ENCODE measurements at places on chromosomes 11 and 22.

DNA sequence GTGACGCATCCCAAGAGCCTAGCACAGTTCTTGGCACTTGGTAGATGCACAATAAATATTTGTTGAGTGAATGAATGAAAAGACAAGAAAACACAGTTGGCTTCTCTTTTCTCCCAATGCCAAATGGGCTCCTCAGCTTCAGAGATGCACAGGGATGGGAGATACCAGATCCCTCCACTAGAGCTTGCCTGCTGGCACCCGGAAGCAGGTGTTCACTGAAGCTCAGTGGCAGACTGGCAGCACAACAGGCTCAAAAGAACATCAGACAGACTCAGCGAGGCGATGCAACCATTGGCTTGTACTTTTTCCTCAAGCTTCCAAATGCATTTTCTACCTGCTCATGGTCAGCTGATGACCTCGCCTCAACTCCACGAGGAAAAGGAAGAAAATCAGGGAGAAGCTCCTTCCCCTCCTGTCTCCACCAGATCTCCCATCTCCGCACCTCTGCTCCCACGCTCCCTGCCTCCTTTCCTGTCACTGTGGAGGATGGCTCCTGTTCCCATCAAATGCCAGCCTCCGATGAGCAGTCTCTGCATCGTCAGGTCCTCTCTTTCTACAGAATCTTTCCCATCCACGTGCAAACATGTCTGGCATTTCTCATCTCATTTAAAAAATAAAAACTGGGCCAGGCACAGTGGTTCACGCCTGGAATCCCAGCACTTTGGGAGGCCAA is 5.8 kb downstream of the RAPSN start:
- no peak for DNase-seq

- DNase-seq = no peak
Measured at GRCh38 chr11:80519596-80520506, 1079.0 kb upstream of the TENM4 start.

DNA sequence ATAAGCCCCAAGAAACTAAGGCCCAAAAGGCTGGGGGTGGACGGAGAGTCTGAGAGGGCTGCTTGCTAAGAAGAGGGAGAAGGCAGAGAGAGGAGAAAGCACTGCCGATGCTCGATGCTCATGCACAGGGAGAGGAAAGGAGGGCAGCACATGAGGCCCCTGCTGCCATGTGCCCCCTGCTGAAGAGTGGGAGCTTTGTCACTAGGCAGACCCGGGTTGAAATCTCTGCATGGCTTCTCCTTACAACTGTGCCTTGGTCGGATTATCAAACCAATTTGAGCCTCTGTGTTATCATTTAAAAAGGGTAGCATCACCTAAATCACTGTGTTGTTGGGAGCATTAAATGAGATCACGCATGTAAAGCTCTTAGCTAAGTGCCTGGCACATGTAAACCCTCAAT is 330.5 kb downstream of the NXPE2 start:
- DNase-seq = no peak

GRCh38 chr22:36369922-36370791 is 17.6 kb downstream of the MYH9 start:
- DNase-seq = no peak

GRCh38 chr11:128642571-128642970 is 51.3 kb upstream of the FLI1 start:
- DNase-seq = no peak

GRCh38 chr11:82996966-82997606 is 74.6 kb downstream of the RAB30 start:
- no peak for DNase-seq

- DNase-seq = no peak
Measured at GRCh38 chr22:41833369-41834004, 582 bp downstream of the SREBF2 start.

GRCh38 chr11:134670961-134671370 is 258.9 kb upstream of the B3GAT1 start:
- DNase-seq = no peak

GRCh38 chr22:20663137-20663828 is 110.6 kb upstream of the SERPIND1 start:
- no peak for DNase-seq

DNA sequence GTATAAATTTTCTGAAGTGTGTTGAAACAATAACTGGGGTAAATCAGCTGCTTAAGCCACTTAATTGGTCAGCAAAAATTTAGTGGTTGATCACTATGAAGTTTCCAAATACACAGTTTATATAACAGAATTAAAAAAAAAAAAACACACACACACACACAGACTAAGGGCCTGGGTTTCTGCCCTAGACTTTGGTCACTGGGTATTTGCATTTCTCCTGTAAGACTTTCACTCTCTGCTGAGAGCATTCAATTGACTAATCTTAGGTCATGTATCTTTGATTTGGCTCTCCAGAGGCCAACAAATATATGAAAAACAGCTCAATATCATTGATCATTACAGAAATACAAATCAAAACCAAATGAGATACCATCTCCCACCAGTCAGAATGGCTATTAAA is 214.3 kb downstream of the KCNA4 start:
- DNase-seq = no peak

- no peak for DNase-seq
Measured at GRCh38 chr11:111911563-111912401, at the start of gene CRYAB. CRYAB (minus strand) TSS chr11:111911770; CDS start chr11:111911724, 46 bp downstream.

DNA sequence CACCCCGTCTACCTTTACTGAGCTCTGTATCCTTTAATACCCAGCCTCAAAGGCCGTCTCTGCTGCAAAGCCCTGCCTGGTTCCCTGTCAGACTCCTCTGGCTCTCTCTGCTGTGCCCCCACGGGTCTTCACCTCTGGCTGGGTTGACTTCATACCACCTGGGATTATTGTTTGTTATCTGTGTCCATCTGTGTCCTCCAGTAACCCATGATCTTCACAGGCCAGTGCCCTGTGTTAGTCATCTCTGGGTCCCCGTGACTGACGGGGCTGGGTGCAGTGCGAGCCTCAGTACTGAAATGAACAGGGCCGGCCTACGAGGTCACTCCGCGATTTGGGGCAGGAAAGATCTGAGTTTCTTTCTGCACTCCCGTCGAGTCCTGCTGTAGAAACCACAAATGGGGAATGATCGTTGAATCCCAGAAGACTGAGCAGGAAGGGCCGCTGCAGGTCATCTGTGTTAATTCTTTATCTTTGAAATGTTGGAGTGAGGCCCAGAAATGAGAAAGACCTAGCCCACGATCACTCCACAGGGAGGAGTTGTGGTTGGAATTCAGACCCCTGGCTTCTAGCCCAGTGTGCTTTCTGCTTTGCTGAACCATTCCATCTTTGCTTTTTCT is 12.3 kb upstream of the TUB start:
- no peak for DNase-seq

DNA sequence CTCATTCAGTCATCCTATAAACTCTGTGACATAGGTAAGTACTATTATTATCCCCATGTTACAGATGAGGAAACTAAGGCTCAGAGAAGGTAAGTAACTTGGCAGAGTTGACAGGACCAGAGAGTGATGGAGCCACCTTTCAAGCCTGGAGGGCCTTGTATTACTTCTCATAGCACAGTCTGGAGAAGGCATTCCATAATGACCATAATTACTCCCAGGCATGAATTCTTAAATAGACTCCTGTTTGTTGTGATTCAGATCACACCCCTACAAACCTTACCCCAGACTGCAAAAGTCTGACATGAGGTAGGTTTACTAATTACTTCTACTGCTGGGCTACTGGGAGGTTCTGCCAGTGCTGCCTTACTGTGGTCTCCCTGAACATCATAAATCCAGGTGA is 77.0 kb downstream of the CD44 start:
- DNase-seq = no peak

- no peak for DNase-seq
Measured at GRCh38 chr22:33969045-33969444, 48.8 kb upstream of the LARGE1 start.

DNA sequence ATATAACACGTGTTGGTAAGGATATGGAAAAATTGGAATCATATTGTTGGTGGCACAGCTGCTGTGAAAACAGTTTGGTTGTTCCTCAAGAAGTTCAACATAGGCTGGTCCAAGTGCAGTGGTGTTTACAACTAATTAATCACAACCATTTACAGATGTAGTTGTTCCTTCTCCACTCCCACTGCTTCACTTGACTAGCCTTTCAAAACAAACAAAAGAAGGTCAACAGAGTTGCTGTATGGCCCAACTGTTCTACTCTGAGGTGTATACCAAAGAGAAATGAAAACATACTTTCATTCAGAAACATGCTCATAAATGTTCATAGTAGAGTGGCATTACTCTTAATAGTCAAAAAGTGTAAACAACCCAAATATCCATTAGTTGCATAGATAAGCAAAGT is 36.6 kb upstream of the ACAT1 start:
- DNase-seq = no peak

DNA sequence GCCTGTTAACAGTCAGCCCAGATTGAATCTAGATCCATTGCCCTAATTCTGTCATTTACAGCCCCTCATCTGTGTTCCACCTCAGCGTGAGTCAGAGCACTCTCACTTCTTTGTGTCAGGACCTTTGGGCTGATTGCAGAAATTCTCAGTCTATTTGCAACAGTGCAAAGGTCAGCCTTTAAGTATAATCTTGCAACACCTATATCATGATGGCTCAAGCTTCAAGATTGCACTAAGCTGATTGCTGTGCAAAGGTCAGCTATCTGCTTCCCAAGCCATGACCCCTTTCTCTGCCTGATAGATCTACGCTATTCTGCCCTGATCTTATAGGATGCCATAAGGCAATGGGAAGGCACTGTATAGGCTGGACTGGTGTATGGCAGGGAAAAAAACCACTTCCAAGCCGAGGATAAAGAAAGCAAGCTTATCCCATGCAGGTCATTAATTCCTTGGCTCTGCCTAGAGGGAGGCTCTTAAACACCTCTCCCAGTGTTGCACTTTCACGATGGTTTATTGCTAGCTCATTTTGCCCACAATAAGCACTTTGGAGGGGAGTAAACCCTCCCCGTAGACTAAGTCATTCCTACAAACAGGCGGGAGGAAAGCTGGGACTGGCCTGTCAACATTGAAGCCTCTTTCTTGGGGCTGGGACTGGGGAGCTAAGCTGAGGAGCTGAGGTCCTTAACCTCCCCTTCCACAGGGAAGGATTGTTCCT is 100.6 kb downstream of the RRAS2 start:
- no peak for DNase-seq

All from activated CD8-positive, alpha-beta memory T cell treated with anti-CD3 and anti-CD28 coated beads for 48 hours (primary cell).